ENCODE measurements at places on chromosomes 2 and 18.

DNA sequence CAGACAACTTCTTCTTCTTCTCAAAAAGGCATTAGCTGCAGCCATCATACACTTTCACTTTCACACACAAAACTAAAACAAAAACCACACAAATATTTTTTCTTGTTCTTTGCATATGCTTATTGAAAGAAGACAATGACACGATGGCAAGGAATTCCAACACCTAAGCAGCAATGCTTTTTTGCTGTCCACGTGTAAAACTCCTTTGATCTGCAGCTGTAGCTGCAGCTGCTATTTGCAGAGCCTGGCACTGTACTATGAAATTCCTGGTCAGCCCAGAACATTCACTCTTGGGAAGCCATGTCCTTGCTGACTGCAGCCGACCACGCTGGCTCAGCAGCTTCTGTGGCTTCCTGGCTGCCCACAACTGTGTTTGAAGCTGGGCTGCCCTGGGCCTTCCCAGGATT is 316.2 kb downstream of the CDH2 start:
- no peak for DNase-seq

DNA sequence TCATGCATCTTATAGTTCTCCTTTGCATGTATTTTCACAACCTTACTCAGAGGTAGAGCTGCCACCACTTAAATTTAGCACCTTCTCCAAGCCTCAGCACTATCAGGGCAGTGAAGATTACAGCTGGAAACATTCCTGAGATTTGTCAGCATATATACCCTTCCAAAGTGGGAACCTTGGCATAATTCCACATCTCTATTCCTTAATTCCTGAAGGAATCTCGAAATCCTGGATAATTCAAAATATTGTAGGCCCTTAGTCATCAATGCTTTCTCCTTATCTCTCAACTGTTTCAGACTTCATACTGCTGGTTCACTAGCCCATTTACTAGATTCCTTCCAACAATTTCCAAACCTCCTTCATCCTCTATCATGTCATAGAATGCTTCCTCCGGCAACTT is 87.4 kb downstream of the ITSN2 start:
- no peak for DNase-seq

DNA sequence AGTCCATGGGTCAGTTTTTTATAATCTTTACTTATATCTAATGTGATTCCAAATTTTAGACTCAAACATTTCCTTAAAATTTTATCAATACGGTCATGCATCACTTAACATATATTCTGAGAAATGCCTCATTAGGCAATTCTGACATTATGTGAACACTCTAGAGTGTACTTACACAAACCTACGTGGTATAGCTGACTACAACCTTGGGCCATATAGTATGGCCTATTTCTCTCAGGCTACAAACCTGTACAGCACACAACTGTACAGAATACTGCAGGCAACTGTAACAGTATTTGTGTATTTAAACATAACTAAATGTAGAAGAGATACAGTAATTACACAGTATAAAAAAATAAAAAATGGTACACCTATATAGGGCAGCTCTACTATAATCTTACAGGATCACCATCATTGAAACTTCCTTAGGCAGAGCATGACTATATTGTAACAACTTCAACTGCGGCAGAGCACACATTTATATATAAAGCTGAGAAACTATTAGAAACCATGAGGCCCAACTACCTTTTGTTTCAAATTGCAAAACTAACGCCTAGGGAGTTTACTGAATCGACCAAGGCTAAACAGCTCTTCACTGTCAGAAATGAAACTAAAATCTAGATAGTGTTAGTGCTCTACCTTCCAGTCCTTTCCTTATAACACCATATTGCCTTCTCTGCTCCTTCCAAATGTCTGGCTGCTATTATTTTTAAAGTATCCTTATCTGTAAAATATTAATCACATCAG is 6.9 kb downstream of the YES1 start:
- DNase-seq = no peak

- no peak for DNase-seq
These were observed 64.0 kb downstream of the ZSWIM2 start for GRCh38 chr2:186784930-186785329.

DNA sequence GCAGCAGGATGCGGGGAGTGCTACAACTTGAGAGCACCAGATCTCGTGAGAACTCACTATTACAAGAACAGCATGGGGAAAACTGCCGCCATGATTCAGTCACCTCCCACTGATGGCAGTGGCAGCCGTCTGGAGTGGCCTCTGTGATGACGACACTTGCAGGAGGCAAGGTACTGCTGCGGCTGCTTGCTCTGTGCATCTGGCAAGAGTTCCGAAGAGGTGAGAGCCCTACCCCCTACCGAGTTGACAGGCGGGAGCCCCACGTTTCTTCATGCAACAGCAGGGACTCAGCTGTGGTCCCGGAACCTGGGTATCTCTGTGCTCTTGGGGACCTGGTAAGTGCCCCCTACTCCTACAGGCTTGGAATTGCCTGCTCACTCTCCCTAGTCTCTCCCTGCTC is 1672.7 kb upstream of the TMEFF2 start:
- DNase-seq = no peak

GRCh38 chr2:70767079-70767698 is 811 bp downstream of the ADD2 start:
- no peak for DNase-seq

DNA sequence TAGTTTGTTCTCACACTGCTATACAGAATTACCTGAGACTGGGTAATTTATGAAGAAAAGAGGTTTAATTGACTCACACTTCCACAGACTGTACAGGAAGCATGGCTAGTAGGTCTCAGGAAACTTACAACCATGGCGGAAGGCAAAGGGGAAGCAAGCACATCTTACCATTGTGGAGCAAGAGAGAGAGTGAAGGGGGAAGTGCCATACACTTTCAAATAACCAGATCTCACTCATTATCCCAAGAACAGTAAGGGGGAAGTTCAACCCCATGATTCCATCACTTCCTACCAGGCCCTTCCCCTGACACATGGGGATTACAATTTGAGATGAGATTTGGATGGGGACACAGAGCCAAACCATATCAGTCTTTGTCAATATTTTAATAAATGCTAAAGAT is 5.0 kb upstream of the CRYGB start:
- DNase-seq = no peak

DNA sequence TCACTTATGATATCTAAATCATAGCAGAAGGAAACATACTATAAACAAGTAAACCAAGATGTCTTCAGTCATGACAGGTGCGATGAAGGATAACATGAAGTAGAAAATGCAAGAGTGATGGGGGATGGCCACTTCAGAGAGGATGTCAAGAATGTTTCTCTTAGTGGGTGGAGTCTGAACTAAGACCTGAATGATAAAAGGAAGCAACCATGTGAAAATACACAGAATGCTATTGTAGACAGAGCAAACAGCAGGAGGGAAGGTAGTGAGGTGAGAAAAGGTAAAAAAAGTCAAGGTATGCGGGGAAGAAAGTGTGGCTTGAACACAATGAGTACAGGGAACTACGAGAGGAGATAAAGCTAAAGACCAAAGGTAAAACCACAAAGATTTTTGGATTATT is 341.6 kb downstream of the FBXO15 start:
- DNase-seq = no peak

- no peak for DNase-seq
These were observed 66.2 kb downstream of the SP3 start for GRCh38 chr2:173898996-173899395.

DNA sequence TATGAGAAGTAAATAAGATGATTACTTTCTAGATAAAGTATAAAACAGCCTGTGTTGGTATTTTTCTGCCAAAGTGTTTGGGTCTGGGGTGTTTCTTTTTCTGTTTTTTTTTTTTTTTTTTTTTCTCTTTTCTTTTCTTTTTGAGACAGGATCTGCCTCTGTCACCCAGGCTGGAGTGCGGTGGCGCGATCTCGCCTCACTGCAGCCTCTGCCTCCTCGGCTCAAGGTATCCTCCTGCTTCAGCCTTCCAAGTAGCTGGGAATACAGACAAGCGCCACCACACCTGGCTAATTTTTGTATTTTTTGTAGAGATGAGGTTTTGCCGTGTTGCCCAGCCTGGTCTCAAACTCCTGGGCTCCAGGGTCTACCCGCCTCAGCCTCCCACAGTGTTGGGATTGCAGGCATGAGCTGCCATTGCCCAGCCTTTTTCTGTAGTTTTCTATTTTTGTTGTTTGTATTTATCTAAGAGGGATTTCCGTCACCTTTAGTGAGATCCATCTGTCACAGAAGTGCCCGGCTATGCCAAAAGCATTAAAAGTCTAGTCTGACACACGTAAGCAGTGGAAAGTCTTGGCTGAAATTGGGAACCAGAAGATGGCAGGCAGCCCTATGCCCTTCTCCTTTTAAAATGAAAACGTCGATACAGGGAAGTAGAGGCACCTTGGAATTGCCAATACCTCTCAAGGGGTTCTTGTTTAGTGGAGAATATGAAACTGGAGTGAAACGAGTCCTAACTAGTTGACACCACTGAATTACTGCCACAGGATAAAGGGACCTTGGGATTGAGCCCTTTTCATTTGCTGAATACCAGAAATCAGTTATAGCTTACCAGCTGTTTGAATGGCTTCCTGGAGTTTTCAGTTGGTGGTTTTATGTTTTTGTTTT is 14.0 kb downstream of the UGP2 start:
- no peak for DNase-seq

GRCh38 chr18:2096551-2096950 is 474.8 kb downstream of the METTL4 start:
- DNase-seq = no peak
